Stimulated activated CD8-positive, alpha-beta memory T cell treated with anti-CD3 and anti-CD28 coated beads, Interleukin-15, amount 100 ng/mL, for 24 hours (primary cell): ENCODE measurements at places on chromosomes 13 and 19.

DNA sequence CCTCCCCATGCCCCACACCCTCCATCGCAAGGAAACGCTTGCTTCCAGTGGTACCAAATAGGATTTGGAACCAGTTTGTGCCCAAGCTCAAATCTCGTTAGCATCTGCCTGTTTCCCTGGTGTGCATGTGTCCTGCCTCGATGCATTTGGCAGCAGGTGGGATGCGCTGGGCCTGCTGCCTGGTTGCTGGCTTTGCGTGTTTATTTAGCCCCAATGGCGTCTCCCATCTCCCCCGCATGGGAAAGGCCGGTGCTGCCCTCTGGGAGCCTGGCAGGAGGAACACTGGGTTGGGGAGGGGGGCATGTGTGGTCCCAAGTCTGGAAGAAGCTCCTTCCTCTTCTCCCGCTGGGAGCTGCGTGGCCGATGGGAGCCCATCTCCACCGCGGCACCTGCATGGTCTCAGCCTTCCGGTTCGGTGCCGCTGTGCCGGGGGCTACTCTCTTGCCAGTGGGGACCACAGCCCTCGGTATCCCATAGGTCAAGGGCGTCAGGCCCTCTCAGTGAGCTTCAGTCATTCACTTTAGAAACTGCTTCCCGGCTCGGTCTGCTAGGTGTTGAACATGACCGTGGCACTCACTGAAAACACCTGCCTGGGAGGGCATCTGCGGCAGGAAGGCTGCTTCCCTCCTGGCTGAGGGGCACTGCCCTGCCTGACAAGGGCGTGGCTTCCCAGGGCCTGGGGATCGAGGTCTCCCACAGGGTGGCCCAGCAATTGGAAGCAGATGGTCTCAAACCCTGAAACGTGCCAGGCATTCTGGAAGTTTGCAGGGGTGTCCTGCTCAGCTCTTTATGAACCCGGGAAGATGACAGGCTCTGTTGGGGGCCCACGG, 11.8 kb upstream of the F7 start:
- DNase-seq: no peak

GRCh38 chr13:43315522-43315921, 292.1 kb downstream of the DNAJC15 start:
- no peak for DNase-seq

- no peak for DNase-seq
Observed at GRCh38 chr19:38728752-38729541, 15.3 kb downstream of the CAPN12 start.

DNA sequence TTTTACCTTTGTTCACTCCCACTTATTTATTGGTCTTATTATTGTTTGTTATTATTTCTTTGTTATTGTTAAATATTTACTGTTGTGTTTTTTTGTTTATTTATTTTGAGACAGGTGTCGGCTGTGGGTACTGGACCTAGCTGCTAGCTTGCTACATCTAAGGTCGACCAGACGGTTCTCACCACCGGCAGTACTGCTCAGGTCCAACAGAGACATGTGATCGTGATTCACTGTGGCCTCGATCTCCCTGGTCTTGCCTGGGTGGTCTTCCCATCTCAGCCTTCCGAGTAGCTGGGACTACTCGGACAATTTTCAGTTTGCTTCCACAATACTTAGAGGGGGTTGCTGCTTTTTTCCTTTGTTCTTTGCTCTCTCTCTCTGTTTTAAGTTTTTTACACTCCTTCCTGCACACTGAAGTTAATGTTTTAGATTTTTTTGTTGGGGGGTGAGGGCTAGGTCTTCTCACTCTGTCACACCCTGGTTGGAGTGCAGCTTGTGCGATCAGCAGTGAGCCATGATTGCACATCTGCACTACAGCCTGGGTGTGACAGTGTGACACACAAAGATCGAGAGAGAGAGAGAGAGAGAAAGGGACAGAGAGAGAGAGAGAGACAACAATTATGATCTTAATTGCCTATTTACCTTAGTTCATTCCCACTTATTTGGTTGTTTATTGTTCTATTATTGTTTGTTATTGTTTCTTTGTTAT, 1432.4 kb downstream of the UQCRFS1 start:
- DNase-seq: no peak

GRCh38 chr19:42697884-42698283, 42.4 kb downstream of the PSG3 start:
- no peak for DNase-seq
